ENCODE measurements at places on chromosomes 16 and 17. TPM values are rescaled to one million over a fixed set of nuclear protein-coding genes. Genes with fewer than 3 reads are reported as not detected.

The PRR35 gene
- total RNA-seq, result not detected

The C16orf89 gene
- total RNA-seq, result not detected

The HEATR9 gene
- not detected for total RNA-seq

The PRSS33 gene
- not detected for total RNA-seq

The CRYBA1 gene
- not detected for total RNA-seq

The CCDC200 gene
- total RNA-seq, result 0.14 TPM

The CPNE7 gene
- total RNA-seq, result 0.85 TPM

The RPL23 gene
- 1,590 TPM for total RNA-seq

The LRRC36 gene
- total RNA-seq, result not detected

The KIAA0753 gene
- 11.7 TPM for total RNA-seq

The CDH8 gene
- total RNA-seq, result not detected

The MTSS2 gene
- total RNA-seq, result 19.9 TPM

The ACSM2A gene
- under 0.01 TPM for total RNA-seq

The VAT1L gene
- 1.4 TPM for total RNA-seq

The NAGS gene
- total RNA-seq, result 6.8 TPM

The ABCA10 gene
- 0.88 TPM for total RNA-seq

Data from dermis blood vessel endothelial cell (primary cell).